ENCODE measurements at places on chromosomes 6 and 20.

GRCh38 chr6:154388803-154389202 is 32.2 kb upstream of the IPCEF1 start:
- DNase-seq = no peak

DNA sequence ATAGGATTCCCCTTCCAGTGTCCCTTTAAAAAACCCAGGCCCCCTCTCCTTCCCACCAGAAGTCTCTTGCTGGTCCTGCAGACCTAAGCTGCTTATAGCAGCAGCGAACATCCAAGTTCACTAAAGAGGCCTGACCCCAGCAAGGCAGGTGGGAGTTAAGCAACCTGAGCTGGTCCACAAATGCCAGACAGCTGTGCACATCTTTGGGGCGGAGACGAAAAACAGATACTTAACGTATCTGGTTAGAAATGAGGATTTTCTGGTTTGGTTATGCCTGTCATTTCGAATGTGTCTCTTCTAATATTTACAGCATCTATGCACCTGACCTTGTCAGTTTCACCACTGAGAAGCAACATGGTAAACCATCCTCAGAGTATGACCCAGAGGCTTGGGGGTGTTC is 87.8 kb downstream of the SLC2A10 start:
- DNase-seq = no peak

GRCh38 chr6:15344192-15344519 is 98.3 kb downstream of the JARID2 start:
- DNase-seq = no peak

DNA sequence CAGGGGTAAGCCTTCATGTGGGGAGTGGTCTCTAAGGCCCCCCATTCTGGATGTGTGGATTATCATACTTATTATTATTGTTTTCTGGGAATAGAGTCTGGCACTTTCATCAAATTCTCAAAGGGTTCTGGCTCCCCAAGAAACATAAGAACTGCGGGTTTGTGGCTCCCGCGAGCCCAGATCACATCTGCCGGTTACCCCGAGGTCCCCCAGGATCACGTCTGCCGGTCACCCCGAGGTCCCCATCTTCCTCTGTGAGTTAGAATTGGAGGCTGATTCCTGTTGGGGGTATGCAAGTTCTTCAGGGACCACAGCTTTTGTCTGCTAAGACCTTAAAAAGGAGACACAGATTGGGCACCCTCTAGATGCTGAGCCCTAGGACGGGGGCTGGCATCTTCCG is 116.7 kb upstream of the FRMD1 start:
- DNase-seq = no peak

GRCh38 chr20:11467436-11467835 is 450.3 kb upstream of the BTBD3 start:
- DNase-seq = no peak

GRCh38 chr6:41463062-41463930 is 82.9 kb upstream of the FOXP4 start:
- peak; percentile 69 for DNase-seq

- no peak for DNase-seq
Observed at GRCh38 chr6:132041706-132042105, 90.5 kb upstream of the CCN2 start.

DNA sequence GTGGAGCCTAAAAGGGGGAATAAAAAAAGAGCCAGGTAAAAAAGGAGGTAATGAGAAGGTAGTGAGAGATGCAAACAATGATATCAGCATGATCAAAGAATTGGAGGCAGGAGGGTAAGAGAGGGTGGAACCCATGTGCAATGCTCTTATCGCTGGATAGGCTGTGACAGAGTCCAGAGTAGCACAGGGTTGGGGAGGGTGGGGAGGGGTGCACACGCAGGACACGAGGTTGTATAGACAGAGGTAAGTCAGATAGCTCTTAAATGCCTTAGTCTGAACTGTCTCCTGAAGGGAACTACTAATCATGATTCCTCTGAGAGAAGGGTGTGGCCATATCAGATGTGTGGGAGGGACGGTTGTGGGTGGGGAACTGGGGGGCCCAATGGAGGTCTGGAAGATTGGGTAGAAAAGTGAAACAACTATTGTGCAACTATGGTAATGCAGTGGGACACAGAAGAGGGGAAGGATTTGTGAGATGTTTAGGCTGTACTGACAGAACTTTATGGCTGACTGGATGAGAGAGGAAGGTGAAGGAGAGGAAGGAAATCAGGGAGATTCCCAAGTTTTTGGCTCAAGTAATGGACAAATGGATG is 354.8 kb downstream of the BTBD9 start:
- no peak for DNase-seq

Measured in GM12865 (cell line).